Tibial nerve (tissue), 4 donors: ENCODE measurements at places on chromosomes 12 and 14. TPM values are rescaled to one million over a fixed set of nuclear protein-coding genes. Genes with fewer than 3 reads are reported as not detected.

GRCh38 chr12:64544371-64545080 lies 65.8 kb upstream of the RASSF3 start:
- DNase-seq = no peak

DNA sequence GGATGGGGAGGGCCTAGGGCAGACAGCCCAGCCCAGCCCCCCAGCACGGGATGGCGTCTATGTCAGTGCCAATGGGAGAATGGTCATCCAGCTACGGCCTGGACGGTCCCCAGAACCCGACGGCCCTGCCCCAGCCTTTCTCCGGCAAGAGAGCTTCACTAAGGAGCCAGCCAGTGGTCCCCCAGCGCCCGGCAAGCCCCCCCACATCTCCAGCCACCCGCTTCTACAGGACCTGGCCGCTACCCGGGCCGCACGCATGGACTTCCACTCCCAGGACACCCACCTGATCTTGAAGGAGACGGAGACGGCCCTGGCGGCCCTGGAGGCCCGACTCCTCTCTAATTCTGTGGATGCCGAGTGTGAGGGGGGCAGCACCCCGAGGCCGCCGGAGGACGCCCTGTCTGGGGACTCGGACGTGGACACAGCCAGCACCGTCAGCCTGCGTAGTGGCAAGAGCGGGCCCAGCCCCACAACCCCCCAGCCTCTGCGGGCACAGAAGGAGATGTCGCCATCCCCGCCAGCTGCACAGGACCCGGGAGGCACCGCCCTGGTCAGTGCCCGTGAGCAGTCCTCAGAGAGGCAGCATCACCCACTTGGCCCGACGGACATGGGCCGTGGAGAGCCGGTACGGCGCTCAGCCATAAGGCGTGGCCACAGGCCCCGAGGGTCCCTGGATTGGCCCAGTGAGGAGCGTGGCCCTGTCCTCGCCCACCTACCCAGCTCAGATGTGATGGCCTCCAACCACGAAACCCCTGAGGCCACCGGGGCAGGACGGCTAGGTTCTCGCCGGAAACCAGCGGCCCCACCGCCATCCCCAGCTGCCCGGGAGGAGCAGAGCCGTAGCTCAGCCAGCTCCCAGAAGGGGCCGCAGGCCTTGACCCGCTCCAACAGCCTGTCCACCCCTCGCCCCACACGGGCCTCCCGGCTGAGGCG lies 21.9 kb downstream of the CEP170B start:
- no peak for DNase-seq

GRCh38 chr12:31317471-31318395 lies 8.2 kb downstream of the SINHCAF start:
- no peak for DNase-seq

SLC10A1 gene
- total RNA-seq = not detected

DNA sequence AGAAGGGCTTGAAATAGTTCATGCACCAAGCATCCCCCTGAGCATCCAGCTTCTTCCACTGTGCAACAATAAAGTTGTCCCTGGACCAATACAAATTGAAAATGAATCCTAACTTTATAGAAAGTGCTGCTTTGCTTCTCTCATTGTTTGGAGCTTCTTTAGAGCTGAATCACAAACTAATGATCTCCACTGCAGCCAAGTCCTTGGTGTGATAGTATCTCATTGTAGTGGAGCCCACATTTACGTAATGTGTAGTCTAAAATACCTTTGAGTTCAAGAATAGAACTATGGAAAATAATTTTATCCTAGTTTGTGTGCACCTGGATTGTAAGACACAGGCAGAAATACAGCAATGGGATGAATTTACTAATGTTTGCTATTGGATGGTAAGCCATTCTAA lies 319.9 kb downstream of the EGLN3 start:
- no peak for DNase-seq

- DNase-seq = no peak
Observed at GRCh38 chr12:112096070-112096469, 12.5 kb downstream of the NAA25 start.

- no peak for DNase-seq
Observed at GRCh38 chr14:59086241-59086882, 102.1 kb upstream of the DAAM1 start.

- DNase-seq = no peak
Observed at GRCh38 chr12:58086930-58087329, 145.6 kb downstream of the ATP23 start.

GRCh38 chr14:31010935-31011334 lies 14.5 kb upstream of the AP4S1 start:
- no peak for DNase-seq

DNA sequence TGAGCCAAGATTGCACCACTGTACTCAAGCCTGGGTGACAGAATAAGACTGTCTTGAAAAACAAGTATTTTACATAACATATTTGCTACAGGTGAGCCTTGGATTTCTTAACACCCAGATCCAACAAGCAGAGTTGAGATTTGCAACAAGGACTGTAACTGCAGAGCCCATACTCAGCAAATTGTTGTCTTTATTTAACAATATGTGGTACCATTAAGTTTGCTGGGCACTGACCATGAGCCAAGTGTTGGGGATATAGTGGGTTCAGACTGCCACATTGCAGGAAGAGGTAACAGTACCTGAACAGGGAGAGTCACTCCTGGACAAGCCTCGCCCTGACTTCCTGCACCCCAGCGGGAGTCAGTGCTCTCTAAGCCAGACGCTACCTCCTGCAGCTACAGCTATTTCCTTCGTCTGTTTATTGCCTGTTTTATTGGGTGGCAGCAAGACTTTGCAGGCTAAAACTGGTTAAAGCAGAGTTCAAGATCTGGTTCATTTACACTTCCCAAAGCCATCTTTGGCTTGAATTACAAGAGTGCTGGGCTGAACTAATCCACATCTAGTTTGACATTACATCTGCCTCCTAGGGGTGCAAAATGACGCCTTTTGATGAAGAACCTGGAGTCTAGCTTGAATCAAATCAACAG lies 12.5 kb downstream of the AHSA1 start:
- DNase-seq = no peak

GRCh38 chr12:19456176-19456575 lies 16.9 kb downstream of the AEBP2 start:
- no peak for DNase-seq

CPNE8 gene
- total RNA-seq = 16.5 TPM

GRCh38 chr12:96198965-96199364 lies 4.8 kb downstream of the ELK3 start:
- no peak for DNase-seq

- no peak for DNase-seq
Observed at GRCh38 chr12:68375756-68376695, 43.9 kb upstream of the MDM1 start.

DNA sequence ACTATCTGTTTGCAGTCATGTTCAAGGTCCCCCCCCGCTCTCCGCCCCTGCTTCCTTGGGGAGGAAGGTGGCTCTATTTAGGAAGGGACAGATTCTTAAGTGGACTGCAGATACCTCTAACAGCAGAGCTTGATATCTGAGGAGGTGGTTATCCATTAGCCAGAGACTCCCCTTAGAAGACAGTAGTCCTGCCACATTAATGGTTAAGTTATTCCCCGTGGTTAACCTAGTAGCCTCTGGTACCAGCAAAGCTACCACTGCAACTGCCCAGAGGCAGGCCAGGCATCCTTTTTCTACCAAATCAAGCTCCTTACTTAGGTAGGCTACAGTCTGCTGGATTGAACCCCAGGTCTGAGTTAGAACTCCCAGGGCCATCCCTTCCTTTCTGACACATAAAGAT lies 162.1 kb upstream of the AVPR1A start:
- DNase-seq = no peak

DLGAP5 gene
- 0.44 TPM for total RNA-seq

- DNase-seq = no peak
Observed at GRCh38 chr12:95218150-95219133, 835 bp downstream of the VEZT start.

DNA sequence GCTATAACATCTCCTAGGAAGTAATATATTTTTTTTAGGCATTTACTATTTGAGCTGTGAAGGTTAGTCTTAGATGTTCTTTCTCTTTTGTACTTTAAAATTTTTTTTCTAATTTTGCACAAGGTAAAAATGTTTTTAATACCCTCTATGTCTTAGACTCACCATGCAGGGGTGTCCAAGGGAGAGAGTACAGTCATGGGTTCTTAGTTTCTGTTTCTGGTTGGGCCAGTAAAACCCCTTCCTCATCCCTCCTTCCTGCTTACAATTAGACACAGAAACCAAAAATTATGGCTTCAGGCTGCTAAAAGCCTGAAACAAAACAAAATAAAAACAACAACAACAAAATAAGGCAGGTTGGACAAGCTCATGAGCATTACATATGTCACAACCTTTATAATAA lies 193.0 kb downstream of the SYT1 start:
- no peak for DNase-seq

DNA sequence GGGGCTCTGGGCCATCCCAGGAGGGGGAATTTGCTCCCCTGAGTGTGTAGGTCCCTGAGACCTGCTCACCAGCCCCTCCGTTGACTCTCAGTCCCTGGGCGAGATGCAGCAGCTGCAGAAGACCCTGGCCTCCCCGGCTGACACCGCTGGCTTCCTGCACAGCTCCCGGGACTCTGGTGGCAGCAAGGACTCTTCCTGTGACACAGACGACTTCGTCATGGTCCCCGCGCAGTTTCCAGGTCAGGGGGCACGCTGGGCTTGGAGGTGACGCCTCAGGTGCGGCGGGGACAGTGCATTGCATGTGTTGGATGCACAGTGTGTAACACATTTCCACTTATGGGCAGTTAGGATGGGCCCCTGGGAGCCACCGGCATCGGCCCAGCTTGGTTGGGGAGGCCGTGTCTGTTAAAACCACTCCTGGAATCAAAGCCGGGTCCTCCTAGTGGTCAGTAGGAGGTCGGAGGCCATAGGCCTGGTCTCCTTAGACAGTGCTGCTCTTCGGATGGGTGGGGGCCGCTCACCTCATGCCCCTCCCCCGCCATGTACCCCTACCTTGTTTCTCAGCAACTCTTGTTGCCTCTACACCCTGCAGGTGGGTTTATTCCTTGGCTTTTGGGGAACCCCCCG lies 17.1 kb upstream of the PUS1 start:
- no peak for DNase-seq

DNA sequence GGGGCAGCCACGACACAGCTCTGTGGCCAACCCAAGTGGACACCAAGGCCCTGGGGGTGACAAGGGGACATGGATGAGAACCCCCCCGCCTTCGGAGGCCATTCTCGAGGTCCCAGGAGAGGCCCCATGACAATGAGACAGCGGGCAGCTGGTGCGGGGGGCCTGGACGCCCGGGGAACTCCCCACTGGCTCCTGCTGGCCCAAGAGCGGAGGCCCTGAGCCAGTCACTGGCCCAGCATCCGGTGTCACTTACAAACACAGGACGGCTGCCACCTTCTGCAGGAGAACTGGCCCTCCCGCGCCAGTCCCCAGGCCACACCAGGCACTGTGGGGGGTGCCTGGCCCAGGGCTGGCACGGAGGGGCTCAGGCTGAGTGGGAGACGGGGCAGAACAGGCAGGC lies 51.4 kb downstream of the NCOR2 start:
- no peak for DNase-seq

CDCA4 gene
- 8.5 TPM for total RNA-seq

DNA sequence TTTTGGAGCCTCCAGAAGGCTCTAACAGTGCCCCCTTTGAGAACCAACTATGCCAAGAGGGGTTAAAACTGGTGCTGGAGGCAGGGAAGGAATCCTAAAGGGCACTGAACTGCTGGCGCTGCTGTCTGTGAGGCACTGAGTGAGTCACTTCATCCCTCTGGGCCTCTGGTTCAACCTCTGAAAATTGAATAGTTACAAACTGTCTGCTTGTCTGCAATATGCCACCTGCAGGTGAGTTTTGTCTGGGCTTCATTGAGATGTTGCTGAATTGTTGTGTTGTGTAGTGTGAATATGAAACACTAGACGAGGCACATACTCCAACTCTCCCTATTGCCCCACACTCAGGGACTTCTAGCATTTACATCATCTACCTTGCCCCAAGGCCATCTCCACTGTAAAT lies 68.0 kb downstream of the GRIN2B start:
- DNase-seq = no peak
